Activated gamma-delta T cell treated with Interleukin-2 at 50 U/mL for 16 hours (primary cell): ENCODE measurements at places on chromosomes 1 and 21.

DNA sequence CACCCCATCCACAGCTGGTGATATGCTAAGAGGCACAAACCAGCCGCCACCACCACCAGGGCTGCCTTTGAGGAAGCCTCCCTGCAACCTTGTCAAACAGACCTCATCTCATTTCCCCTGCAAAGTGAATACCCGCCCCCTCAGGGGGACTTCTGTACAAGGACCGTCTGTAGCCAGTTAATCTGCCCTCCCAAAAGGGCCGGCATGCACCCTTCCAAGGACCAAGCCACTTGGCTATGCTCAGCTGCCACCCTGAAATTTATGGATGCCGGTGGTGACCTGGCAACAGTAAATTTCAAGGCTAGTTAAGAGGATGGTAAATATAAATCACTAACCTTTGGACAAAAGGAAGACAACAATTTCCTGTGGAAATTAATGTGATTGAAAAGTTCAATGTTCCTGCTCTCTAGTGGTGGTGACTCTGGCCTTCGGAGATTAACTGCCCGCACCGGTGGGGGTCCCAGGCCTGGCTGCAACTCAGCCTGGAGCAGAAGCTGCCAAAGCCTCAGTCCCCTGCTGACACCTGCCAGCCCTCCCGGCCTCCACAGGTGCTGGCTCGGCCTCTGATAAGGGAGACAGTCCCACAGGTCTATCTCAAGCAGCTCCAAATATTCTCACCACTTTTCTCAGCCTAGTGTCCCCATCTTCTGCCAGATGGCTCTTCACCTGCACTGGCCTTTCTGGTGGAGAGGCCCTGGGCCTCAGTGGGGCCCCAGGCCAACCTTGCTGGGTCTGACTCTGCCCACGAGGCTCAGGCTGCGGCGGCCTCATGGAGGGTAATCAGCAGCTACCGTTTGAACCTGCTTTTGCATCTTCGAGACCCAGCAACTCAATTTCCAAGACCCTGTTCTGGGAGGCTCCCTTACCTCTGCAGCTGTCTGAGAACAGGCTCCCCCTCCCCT, 12.2 kb downstream of the TMEM53 start:
- DNase-seq: no peak

- DNase-seq: no peak
Measured at GRCh38 chr1:34627465-34628240, 127.2 kb upstream of the GJB5 start.

DNA sequence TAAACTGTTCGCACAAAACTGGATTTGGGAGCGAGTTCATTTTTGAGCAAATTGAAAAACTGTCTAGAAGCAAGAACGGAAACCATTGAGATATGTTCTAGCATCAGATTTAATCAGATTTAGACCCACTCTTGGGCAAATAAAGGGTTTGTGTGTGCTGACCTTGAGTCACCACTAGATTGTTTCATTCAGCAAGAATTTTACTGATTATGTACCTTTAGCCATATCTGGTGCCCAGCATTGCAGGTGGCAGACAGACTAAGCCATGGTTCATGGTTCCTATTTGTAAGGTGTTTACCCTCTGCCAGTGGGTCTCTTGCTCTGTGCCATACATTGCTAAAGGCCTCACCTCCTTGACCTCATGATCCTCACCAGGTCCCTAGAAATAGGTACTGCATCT, 1.4 kb downstream of the NUDC start:
- DNase-seq: no peak

GRCh38 chr1:1853593-1854257, 37.2 kb downstream of the GNB1 start:
- DNase-seq: no peak

DNA sequence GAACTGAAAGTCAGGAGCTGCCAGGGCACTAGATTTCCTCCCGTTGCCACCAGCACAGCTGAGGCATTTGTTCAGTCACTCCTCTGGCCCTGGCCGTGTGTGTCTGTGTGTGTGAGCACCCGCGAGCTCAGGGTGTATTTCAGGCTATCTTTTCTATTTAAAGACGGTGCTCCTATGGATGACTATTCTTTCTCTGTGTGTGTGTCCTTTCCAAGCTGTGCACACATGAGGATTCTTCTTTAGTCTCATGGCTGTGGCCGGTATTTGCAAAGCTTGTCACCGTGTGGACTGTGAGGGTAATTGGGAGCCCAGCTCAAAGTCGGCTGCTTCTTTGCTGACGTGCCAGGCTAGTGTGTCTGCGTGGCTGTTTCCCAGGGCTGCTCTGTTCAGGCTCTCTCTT, 3.0 kb upstream of the KCND3 start:
- DNase-seq: no peak

- DNase-seq: no peak
Measured at GRCh38 chr1:26556111-26556510, 26.6 kb downstream of the RPS6KA1 start.

DNA sequence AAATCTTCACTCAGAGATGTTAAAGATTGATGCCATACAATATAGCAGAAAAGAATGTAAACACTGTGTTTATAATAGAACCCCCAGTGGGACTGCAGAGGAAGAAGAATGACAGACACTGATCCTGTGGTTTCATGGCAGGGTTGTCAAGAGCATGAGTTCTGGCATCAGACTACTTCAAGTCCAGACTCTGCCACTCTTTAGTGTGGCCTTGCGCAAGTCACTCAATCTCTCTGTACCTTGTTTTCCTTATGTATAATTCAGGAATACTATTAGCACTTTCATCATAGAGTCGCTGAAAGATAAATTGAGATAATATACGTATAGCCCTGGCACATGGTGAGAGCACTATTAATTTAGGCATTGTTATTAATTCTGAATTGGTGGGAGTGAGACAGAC, 38.5 kb upstream of the BCL9 start:
- DNase-seq: no peak

DNA sequence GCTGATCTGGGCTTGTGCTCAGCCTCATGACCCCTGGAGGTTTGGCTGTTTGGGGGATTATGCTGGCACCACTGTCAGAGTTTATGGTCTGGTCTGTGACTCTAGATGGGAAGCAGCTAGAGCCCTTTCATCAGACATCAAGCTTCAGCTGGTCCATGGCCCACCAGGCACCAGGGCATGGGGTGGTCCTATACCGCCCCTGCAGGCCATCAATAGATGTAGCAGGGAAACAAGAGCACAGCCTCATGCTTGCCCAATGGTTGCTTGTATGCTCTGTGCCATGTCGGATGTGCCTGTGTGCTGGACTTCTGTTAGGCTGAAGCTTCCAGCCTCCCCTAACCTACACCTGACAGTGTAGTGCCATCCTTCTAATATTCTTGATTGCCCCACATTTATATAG, 71.1 kb upstream of the CD34 start:
- no peak for DNase-seq

- DNase-seq: no peak
Measured at GRCh38 chr1:46481961-46482360, 7.7 kb upstream of the DMBX1 start.

GRCh38 chr1:206135248-206135647, 18.1 kb upstream of the AVPR1B start:
- no peak for DNase-seq

GRCh38 chr1:200376528-200376927, 33.3 kb downstream of the ZNF281 start:
- no peak for DNase-seq

- DNase-seq: no peak
Measured at GRCh38 chr1:221356693-221357092, 385.2 kb downstream of the DUSP10 start.

- DNase-seq: no peak
Measured at GRCh38 chr1:19411612-19412011, 73.7 kb downstream of the CAPZB start.

DNA sequence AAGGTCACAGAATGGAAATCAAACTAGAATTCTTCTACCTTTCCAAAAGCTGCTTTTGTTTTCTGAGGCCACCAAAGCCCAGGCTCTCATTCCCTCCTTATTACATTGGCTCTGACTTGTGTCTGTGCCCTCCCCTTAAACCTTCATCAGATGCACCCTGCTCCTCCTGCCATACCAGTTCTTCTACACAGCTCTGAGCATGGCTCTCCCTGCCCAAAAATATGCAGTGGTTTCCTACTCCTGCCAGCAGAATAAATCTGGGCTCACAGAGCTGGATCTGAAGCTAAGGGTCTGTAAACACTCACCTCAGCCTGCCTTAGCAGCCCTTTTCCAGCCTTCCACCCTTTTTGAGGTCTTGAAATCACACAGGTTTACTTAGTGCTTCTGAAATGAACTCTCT, 55.0 kb downstream of the TTC3 start:
- no peak for DNase-seq

GRCh38 chr1:165436994-165437393, 7.9 kb downstream of the RXRG start:
- no peak for DNase-seq

GRCh38 chr21:17979763-17980162, 160.6 kb upstream of the C21orf91 start:
- DNase-seq: no peak

DNA sequence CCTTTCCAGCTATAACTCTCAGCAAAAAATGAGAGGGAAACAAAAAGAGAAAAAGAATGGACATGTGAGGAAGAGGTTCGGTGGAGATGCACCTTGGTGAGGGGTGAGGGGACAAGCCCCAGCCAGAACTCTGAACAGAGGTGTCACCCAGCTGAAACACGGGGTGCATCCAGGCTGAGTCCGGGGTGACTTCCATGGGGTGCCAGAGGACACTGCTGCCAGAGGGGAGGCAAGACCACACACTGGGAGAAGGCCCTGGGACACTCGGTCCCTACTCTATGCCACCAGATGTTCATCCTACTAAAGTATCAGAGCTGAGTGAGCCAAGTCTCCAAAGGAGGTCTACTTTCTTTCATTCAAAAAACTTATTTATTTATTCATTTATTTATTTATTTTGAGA, 36.1 kb upstream of the PPP1R15B start:
- DNase-seq: no peak

- no peak for DNase-seq
Measured at GRCh38 chr21:43340491-43341377, 86.2 kb downstream of the SIK1 start.

- DNase-seq: no peak
Measured at GRCh38 chr21:38898422-38899096, 92.8 kb downstream of the ETS2 start.

DNA sequence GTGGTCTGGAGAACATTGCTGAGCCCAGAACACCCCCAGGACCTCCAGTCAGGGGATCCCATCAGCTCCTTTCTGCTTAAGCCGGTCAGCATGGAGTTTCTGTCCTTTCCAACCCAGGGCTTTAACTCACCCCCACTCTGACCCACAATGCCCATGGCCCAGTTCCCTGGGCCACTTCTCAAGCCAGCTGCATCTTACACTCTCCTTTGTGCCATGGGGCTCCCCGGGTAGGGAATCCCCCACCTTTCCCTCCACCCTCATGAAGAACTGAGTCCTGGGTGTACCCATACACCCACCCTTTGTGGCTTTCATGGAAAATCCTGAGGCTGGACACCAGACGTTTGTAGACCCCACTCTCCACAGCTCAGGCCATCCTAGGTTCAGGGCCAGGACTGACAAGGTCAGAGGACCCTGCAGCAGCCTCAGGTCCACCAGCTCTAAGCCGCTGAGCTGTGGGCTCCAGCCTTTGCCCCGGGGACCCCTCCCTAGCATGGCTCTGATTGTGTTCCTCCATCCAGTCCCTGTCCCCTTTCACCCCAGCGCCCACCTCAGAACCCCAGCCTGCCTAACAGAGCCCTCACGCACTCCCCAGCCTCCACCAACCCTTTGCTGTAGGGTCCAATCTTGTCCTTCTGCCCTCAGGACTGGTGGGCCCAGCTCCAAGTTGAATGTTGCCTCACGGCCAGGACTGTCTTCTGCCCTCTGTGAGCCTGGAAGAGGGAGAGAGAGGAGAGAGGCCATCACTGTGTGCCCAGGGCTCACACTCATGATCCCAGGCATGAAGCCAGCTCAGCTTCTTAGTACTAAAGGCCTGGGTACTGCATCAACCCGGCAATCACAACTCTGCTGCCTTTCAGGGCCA, 394.8 kb downstream of the MATN1 start:
- DNase-seq: no peak

DNA sequence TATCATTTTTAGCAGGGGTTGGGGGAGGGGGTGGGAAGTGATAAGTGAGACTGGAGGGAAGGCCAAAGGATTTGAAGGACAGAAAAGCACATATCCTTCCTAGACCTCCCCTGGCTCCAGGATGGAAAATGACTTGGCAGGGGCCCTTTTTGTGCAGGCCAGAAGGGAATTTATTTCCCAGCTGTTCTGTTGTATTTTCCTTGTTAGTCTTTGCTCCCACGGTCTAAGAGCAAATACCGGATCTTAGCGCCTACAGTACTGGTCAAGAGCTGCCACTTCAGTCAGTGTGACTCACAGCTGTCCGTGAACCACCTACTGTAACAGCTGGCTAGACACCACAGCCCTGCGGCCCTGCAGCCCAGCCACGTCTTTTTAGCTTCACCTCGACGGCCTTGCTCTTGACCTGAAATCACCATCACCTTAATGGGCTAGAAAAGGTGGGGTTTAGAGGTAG, 51.0 kb upstream of the ERRFI1 start:
- no peak for DNase-seq

- DNase-seq: no peak
Measured at GRCh38 chr1:184244962-184245361, 141.9 kb upstream of the C1orf21 start.

DNA sequence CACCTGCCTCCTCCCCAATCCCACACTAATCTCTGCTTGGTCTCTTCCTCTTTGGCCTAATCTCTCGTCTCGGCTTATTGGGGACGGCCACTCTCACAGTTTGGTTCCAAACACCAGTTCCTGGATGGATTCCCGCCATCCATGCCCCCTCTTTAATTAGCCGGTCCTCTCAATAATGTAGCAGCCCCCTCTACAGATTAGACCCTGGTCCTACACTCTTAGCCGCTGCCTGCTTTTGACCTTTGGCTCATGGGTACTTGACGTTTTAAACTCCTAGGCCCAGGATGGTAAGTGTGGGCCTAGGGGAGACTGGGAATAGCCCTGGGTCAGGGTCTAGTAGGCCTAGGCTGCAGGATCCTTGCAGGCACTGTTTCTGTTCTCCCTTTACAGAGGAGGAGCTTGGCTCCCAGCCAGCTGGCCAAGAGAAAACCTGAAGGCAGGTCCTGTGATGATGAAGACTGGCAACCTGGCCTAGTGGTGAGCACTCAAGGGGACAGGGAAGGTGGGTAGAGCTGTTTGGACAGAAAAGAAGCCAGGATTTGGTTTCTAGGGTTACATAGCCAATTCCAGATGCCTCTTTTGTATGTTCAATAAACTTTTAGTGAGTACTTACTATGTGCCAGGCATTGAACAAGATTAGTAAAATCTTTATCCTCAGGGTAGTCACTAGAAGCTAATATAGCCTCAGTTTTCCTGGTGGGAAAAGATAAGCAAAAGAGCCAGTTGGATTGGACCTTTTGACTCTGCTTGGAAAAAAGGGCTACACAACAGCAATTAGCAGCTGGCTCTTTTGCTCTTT, 758 bp downstream of the RAD54L start:
- peak; percentile 10 for DNase-seq

- no peak for DNase-seq
Measured at GRCh38 chr1:206068314-206068713, 15.3 kb downstream of the RHEX start.

DNA sequence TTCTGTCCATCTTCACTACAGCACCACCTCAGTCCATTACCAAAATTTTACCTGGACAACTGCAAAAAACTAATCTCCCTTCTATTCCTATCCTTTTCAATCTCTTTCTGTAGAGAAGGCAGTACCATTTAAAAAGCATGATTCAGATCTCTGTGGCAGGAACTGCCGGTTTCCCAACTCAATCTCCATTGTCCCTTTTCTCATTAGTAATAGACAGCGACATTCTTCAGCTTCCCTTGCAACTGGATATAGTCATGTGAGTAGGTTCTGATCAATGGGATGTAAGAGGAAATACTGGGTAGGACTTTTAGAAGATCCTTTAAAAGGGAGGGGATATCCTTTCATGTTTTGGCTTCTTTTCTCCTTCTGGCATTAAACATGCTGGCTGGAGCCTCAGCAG, 74.9 kb downstream of the ADCY10 start:
- DNase-seq: no peak

GRCh38 chr1:101520302-101520701, 283.5 kb downstream of the S1PR1 start:
- DNase-seq: no peak
